Fibroblast of lung (primary cell): ENCODE measurements at places on chromosomes 7 and 10. TPM values are rescaled to one million over a fixed set of nuclear protein-coding genes. Genes with fewer than 3 reads are reported as not detected.

DNA sequence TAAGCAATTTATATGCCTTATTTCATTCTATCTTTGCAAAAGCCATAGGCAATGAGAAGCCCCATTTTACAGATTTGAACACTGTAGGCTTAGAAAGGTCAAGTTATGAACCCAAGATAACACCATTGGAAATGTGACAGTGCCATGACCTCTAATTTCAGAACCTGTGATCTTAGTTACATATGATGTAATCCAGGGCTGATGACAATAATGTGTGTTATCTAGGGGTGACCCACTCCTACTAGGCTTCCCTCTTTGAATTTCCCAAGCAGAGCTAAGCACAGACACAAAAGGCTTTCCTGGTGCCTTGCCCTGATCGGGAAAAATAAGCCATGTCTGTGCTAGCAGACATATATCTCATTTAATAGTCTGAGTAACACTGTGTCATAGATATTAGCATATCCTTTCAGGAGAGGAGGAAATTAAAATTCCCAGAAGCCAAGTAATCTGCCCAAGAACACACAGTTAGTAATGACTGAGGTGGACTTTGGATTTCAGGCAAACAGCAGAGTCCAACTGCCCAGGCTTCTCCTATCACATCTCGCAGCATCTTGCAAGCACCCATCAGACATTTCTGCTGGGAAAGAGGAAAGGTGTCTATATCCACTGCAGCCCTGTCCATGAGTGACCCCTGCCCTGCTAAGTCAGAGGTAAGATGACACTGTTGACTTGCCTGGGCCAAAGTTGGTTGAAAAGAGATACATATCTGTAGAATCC lies 2.8 kb upstream of the TECTB start:
- DNase-seq, result no peak

GRCh38 chr10:28236591-28236990 lies 66.3 kb downstream of the MPP7 start:
- peak; percentile 28 for DNase-seq

- DNase-seq, result no peak
Observed at GRCh38 chr7:143042790-143043271, 9.3 kb upstream of the OR6V1 start.

GRCh38 chr7:144834641-144835144 lies 1.2 kb downstream of the TPK1 start:
- no peak for DNase-seq

MACC1 gene
- under 0.01 and 0.01 TPM in 2 replicates for polyA plus RNA-seq

- no peak for DNase-seq
Observed at GRCh38 chr7:134062460-134062859, 64.7 kb upstream of the LRGUK start.

- DNase-seq, result no peak
Observed at GRCh38 chr7:101554584-101555268, 74.4 kb downstream of the MYL10 start.

DNA sequence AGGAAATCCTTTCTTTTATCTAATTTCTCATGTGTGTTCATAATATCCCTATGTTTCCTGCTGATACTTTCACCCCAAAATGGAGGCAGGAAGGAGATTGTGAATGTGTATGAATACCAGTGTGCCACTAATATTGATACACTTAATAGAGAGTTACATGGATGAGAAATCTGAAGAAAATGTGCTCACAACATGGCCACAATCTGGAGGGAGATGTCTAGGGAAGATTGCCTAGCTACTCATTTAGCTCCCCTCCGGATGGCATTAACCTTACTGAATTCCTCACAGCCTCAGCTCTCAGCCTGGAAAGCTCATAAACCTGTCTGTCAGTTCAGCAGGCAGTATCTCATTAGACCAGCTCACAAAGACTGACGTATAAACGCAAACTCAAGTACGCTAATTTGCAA lies 23.4 kb upstream of the DMTF1 start:
- DNase-seq, result no peak
